ENCODE measurements at places on chromosomes 7 and 10.

DNA sequence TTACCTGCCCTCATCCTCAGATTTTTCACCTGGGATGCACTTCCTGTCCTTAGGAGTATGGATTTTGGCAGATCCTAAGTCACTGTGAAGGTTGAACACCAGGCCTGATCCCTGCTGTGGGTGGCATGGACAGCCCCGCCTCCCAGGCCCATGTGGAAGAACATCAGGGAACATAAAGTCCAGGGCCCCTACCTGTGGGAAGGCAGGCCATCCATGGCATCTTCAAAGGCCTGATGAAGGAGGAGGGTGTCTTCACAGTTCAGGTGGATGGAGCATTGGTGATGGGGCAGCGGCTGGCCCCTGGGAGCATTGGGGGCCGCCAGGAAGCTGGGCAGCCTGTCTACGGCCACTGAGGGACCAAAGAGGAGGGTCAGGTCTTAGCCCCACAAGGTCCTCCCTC is 24.6 kb downstream of the PYROXD2 start:
- no peak for DNase-seq

DNA sequence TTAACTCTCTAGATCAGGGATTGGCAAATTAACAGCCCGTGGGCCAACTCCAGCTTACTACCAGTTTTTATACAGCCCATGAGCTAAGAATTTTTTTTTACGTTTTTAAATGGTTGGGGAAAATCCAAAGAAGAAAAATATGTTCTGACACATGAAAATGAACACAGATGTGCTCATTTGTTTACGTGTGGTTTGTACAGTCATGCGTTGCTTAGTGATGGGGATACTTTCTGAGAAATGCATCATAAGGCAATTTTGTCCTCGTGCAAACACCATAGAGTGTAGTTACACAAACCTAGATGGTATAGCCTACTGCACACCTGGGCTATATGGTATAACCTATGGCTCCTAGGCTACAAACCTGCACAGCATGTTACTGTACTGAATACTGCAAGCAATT is 8.3 kb upstream of the SMKR1 start:
- no peak for DNase-seq

DNA sequence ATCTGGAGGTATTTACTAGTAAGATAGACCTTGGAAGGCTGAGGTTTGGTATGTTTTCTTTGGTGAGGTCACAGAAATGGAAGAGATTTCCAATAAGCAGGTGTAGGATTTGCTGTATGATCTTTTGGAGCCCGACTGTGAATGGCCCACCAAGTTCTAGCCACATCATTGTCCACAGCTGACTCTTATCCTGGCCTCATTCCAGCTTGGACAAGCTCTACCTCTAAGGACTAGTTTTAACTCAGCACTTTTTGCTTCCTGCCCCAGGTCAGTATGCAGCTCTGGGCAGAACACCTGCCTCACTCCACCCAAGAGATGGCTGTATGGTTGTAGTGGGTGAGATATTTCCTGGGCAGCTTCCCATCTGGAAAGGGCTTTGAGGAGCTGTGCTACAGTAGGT is 6.1 kb upstream of the CPA4 start:
- DNase-seq = no peak

GRCh38 chr10:122342293-122343134 is 32.0 kb upstream of the PLEKHA1 start:
- DNase-seq = peak; percentile 51

GRCh38 chr10:26556748-26557640 is 118.9 kb downstream of the APBB1IP start:
- no peak for DNase-seq

DNA sequence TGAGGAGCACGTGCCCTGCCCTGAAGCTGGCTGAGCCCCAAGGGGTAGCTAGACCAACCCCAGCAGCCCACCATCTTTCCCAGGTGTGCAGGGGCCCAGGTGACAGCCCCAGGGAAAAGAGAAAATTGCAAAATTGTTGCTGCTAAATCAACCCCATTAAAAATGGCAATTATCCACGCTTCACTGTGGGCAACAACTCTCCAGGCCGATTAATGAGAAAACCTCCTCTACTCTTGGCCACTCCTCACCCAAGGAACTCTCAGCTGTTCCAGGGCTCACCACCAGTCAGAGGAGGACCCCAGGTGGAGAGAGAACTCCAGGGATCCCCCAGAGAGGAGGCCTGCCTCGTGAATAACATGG is 516.1 kb upstream of the MGMT start:
- no peak for DNase-seq

- no peak for DNase-seq
Measured at GRCh38 chr7:22129166-22129565, 183.5 kb upstream of the CDCA7L start.

DNA sequence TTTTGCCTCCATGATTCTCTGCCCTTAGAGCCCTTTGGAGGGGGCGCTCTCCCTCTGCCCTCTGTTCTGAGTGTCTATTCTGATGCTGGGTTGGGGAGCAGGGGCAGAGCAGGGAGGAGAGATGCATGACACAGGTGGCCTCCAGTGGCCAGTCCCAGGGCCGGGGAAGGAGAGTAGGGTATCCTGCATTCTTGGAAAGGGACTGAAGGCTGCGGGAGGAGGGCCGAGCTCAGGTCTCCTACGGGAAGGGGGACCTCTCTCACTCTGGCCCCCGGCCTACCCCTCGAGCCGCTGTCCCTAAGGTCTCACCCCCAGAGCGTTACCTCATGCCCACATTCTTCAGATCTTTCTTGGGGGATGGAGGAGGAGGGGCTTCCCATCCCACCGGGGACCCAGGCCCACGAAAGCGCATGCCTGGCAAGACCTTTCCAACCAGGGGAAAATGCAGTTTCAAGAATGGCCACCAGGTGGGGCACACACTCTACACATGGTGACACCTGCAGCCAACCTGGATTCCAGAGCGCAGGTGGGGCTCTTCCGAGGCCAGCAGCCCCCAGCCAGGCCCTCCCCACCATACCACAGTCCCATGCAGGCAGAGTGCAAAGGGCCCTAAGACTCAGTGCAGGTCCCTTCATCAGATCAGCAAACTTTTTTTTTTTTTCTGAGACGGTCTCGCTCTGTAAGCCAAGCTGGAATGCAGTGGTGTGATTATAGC is 86.4 kb downstream of the MYL10 start:
- DNase-seq = peak; percentile 84

DNA sequence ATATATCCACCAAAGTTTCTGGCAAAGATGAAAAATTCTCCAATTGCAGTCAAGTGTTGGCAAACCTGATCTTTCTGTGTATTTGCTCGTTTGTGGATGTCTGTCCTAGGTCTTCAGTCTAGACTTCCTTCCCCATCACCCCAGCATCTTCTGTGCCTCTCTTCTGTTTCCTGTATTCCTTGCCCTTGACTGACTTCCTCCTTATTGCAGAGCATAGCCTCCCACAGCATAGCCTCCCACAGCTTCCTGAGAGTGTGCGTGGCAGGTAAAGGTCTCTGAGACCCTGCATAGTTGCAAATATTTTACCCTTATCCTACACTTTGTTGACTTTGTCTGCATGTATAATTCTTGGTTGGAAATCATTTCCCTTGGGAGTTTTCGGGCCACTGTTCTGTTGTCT is 18.4 kb downstream of the SLC18A2 start:
- no peak for DNase-seq

- DNase-seq = no peak
Measured at GRCh38 chr7:126535176-126535575, 717.6 kb downstream of the GRM8 start.

- DNase-seq = no peak
Measured at GRCh38 chr10:5944389-5945189, 32.8 kb downstream of the IL15RA start.

- DNase-seq = no peak
Measured at GRCh38 chr7:21357151-21358097, 70.5 kb upstream of the SP4 start.

Data from activated T-cell treated with anti-CD3 and anti-CD28 coated beads, Interleukin-2, amount 50 U/mL, for 24 hours (primary cell).